ENCODE measurements at places on chromosomes 4 and X.

- DNase-seq = no peak
Observed at GRCh38 chrX:21437036-21437435, 62.8 kb downstream of the CNKSR2 start.

DNA sequence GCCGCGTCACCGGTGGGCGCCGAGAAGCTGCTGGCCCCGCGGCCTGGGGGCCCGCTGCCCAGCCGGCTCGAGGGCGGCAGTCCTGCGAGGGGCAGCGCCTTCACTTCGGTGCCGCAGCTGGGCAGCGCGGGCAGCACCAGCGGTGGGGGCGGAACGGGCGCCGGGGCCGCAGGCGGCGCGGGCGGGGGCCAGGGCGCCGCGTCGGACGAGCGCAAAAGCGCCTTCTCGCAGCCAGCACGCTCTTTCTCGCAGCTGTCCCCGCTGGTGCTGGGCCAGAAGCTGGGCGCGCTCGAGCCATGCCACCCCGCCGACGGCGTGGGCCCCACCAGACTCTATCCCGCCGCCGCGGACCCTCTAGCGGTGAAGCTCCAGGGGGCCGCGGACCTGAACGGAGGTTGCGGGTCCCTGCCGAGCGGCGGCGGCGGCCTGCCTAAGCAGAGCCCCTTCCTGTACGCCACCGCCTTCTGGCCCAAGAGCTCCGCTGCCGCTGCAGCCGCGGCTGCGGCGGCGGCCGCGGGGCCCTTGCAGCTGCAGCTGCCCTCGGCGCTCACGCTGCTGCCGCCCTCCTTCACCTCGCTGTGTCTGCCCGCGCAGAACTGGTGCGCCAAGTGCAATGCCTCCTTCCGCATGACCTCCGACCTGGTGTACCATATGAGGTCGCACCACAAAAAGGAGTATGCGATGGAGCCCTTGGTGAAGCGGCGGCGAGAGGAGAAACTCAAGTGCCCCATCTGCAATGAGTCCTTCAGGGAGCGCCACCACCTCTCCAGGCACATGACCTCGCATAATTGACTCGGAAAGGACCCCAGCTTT is 5.6 kb downstream of the PRDM8 start:
- no peak for DNase-seq

DNA sequence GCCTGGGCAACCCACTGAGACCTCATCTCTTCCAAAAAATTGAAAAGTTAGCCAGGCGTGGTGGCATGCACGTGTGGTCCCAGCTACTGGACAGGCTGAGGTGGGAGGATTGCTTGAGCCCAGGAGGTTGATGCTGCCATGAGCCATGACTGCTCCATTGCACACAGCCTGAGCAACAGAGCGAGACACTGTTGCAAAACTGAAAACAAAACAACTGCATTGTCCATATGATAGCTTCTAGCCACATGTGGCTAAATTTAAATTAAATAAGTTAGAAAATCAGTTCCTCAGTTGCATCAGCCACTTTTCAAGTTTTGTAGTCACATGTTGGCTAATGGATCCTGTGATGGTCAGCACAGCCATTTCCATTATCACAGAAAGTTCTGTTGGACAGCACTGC is 67.9 kb downstream of the GAB1 start:
- no peak for DNase-seq

DNA sequence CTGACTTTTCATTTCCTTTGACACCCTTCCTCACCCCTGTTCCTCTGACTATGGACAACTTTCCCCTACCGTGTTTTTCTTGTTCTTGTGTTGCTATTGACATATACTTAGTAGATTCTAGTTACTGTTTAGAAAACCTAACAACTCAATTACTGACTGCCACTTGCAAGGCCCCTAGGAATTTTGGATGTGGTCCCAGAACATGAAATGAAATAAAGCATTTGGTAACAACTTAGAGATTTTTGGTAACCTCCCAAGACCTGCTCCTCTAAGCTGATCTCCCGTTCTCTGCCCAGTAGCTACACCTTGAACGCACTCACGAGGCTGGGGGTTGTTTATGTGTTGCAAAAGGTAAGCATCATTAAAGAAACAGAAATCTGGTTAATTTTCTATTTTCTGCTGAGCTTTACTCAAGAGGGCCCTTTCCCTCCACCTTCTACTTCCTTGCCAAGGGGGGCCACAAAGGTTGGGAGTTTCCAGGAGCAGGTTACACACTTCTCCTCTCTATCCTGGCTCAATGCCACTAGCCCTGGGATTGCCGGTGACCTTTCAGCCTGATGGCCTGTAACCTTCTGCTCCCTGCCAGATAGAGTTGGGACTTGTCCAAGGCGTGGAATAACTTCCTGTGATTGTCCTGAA is 20.5 kb downstream of the GAB3 start:
- DNase-seq = no peak

- no peak for DNase-seq
Observed at GRCh38 chr4:52627876-52628275, 31.2 kb downstream of the USP46 start.

DNA sequence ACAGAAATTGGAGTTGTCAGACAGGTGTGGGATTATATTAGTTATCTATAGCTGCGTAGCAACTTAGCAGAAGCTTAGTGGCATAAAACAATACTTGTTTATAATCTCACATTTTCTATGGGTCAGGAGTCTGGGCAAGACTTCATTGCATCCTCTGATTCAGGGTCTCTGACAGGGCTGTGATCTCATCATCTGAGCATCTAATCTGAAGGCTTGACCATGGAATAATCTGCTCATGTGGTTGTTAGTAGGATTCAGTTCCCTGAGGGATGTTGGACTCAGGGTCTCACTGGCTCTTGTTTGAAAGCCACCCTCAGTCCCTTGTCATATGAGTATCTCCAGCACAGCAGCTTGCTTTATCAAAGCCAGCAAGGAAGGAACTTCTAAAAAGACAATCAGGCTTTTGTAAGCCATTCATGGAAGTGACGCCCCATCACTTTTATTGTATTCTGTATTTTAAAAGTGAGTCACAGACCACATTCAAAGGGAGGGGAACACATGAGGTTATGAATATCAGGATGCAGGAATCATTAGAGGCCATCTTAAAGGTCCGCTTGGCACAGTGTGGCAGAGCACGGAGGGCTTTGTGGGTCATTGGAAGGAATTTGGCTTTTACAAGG is 37.2 kb upstream of the FAM9B start:
- peak; percentile 4 for DNase-seq

- no peak for DNase-seq
Observed at GRCh38 chrX:29787656-29788055, 427.7 kb upstream of the MAGEB2 start.

All from RCC 7860 (cell line).